Anterior cingulate cortex (tissue), 58 donors: ENCODE measurements at places on chromosomes 5 and 9.

GRCh38 chr9:105436783-105437182, 11.1 kb upstream of the FSD1L start:
- no peak for DNase-seq

- no peak for DNase-seq
Observed at GRCh38 chr5:143119291-143119769, 284.2 kb downstream of the NR3C1 start.

GRCh38 chr9:136660971-136661550, 1.7 kb upstream of the EGFL7 start:
- no peak for DNase-seq

DNA sequence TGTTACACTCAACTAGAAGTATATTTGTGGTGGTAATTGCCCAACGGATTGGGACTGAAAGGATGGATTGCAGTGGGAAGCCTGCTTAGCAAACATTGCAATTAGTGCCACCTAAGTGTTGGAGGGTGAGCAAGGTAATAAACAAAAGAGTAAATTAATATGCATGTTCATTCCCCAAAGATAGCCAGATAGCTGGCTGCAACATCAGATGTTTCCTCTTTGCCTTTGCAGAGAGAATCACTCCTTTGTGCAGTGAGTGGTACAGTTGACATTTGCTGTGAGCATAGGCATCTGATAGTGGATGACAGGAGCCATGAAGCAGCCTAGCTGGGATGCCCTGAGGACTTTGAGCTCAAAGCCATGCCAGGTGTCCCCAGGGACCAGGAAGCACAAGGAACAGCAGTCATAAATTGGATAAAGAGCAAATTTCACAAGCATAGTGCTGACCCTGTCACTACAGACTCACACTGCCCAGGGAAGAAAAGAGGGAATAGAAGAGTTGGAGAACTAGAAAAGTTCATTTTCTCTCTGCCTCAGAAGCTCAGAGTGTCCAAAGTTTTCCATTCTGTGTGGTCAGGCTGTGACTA, 336.1 kb upstream of the SLC30A5 start:
- no peak for DNase-seq

DNA sequence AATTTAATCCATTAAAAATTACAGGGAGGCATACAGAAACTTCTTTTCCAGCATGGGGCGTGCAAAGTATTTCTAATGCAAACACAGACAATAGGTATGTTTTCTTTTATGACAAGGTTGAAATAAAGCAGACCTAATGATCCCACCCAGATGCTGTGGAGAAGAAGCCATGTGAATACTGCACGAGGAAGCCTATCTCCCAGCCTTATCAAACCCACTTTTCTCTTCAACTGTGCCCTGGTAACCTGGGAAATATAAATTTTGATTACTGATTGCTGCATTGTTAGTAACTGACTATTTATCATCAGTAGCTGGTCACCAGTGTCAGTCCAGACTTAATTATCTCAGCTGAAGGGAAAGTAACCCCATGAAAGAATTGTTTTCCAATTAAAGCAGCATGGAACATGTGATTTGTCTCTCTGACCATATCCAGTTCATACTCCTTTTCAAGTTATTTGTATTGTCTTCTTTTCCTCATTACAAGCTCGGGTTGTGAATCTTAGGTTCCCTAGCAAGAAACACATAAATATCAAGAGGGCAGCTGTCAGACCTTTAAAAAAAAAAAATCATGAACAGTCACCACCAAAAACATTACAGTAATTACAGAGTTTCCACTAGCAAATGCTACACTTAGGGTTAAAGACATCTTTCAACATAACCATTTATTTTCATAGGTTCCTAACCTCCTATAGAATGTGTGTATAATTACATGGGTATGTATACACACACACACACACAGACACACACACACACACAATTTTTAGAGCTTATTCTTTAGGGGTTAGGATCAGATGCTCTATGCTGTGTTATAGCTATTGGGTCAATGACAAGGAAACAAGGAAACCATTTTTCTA, 50.3 kb downstream of the SEMA6A start:
- DNase-seq: no peak
